GM06990 (cell line): ENCODE measurements at places on chromosomes 4 and X.

DNA sequence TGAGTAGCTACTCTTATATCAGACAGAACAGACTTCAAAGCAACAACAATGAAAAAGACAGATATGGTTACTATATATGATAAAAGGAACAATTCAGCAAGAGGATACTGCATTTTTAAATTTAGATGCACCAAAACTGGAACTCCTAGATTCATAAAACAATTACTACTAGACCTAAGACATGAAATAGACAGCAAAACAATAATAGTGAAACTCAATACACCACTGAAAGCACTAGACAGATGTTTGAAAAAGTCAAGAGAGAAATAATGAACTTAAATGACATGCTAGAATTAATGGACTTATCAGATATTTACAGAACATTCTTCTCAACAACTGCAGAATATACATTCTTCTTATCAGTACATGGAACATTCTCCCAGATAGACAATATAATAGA is 99.5 kb upstream of the ITM2A start:
- DNase-seq = no peak

GRCh38 chrX:68648960-68649359 is 1.5 kb downstream of the STARD8 start:
- DNase-seq = no peak

DNA sequence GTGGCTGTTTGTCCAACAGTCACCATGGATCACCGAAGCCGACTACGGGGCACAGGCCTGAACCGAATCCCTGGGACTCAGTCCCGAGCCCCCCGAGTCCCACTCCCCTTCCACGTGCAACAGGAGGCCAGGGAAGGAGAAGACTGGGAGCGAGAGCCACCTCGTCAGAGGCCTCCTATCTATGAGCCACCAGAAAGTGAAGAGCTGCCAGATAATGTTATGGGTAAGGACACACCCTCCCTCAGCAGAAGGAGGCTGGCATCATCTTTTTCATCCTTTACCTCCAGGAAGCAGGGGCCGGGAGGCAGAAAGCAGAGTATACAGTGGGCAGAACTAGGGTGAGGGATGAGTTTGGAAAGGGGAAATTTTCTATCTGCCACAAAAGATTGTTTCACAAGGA is 2.8 kb upstream of the PRDX4 start:
- no peak for DNase-seq

DNA sequence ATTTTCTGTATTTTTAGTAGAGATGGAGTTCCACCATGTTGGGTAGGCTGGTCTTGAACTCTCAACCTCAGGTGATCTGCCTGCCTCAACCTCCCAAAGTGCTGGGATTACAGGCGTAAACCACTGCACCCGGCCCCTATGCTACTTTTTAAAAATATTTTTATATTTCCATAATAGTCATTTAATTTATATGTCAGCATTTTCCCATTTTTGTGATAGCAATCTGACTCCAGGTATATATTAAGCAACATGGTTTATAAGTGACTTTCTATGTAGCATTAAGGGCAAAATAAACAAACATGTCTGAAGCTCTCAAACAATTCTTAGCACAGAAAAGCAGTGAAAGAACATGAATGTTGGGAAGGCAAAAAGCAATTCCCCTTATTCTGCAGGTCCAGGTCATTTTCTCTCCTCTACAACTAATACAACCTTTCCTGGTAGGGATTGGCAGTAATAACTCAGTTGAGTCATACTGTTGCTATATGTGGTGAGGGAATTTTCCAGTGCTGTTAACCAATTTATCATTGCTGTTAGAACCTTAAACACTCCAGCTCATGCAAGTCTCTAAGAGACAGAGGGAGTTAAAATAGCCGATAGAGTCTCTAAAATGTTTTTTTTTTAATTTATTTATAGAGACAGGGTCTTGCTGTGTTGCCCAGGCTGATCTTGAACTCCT is 24.0 kb downstream of the SMIM14 start:
- no peak for DNase-seq

DNA sequence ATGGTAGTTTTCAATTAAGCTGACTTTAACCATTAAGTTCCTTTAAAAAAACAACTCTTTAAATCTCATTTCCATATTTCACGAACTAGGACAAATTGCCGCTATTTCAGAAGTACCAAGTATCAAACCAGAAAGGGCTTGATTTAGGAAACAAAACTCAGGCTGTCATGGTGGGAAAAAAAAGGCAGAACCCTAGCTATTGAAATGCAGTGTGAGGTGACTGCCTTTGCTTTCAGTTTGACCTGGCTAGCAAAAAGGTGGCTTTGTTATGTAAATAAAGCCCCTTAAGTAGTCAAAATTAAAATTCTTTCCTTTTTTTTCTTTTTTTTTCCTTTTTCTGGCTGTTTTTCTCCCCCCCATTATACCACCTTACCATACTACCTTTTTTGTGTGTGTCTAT is 40.6 kb upstream of the CYP2U1 start:
- DNase-seq = no peak

- peak; percentile 74 for DNase-seq
Observed at GRCh38 chr4:128517739-128518510, 230.3 kb upstream of the PGRMC2 start.

- no peak for DNase-seq
Observed at GRCh38 chr4:186722796-186723291, 812 bp downstream of the FAT1 start.
